ENCODE measurements at places on chromosomes 16 and 17. TPM values are rescaled to one million over a fixed set of nuclear protein-coding genes. Genes with fewer than 3 reads are reported as not detected.

DNA sequence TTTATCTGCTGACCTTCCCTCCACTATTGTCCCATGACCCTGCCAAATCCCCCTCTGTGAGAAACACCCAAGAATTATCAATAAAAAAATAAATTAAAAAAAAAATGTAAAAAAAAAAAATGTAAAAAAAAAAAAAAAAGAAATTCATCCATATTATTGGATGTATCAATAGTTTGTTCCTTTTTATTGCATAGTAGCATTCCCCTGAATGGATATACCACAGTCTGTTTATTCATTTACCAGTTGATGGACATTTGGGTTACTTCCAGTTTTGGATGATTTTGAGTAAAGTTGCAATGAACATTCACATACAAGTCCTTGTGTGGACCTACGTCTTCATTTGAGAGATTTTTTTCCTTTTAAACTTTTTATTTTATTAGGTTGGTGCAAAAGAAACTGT, 94.0 kb downstream of the PITPNC1 start:
- no peak for DNase-seq

GRCh38 chr17:43439041-43439440, 40.2 kb downstream of the ARL4D start:
- DNase-seq = no peak

- DNase-seq = peak; percentile 80
Observed at GRCh38 chr17:80970044-80970761, 21.4 kb upstream of the CHMP6 start.

DNA sequence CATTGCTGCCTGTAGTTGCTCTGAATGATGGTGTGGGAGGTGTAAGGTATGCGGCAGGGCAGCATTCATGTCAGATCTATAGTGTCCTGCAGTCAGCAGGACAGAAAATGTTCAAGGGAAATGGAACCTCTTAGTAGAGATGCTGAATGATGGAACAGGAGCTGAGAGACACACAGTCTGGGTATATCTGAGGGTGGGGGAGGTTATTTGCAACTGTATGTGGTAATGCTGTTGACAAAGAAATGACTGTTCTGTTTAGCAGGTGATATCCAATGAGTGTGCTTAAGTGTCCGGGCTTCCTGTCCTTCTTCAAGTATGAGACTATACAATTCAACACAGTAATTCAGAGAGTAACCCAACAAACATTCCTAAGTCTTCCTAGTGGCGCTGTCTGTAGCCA, 46.6 kb downstream of the STH start:
- DNase-seq = peak; percentile 26

- no peak for DNase-seq
Observed at GRCh38 chr17:3685174-3685573, 10.8 kb downstream of the P2RX5 start.

GRCh38 chr17:81235822-81236740, 2.8 kb downstream of the TEPSIN start:
- no peak for DNase-seq

- peak; percentile 44 for DNase-seq
Observed at GRCh38 chr16:726438-727290, at the start of the genes CCDC78 and HAGHL. Gene CCDC78, minus strand, starts transcription at chr16:726443. Its CDS starts 76 bp downstream, at chr16:726367. Gene HAGHL, plus strand, starts transcription at chr16:727106. Its CDS starts 404 bp downstream, at chr16:727510.

LRRC59 gene
- total RNA-seq = 165 TPM

KRTAP2-2 gene
- total RNA-seq = not detected

Data from LHCN-M2 (cell line).